Activated CD4-positive, alpha-beta T cell treated with anti-CD3 and anti-CD28 coated beads, Interleukin-2, amount 10 ng/mL, durations not matched to agents 7 days and 5 days (primary cell): ENCODE measurements at places on chromosomes 4 and X. TPM values are rescaled to one million over a fixed set of nuclear protein-coding genes. Genes with fewer than 3 reads are reported as not detected.

FGFBP1 gene
- total RNA-seq, result not detected

AMELX gene
- total RNA-seq, result not detected

EIF2S3 gene
- 199 TPM for total RNA-seq

CCSER1 gene
- not detected for total RNA-seq

RPS6KA6 gene
- total RNA-seq, result not detected

BBS7 gene
- 16.3 TPM for total RNA-seq

CYBB gene
- total RNA-seq, result not detected

PCDH11X gene
- not detected for total RNA-seq

RAI2 gene
- total RNA-seq, result not detected

PWWP3B gene
- not detected for total RNA-seq

TCEAL7 gene
- not detected for total RNA-seq

GPM6B gene
- total RNA-seq, result not detected

CXCL11 gene
- total RNA-seq, result not detected

ERCC6L gene
- 12.7 TPM for total RNA-seq

PCDH18 gene
- 0.06 TPM for total RNA-seq

PDGFC gene
- total RNA-seq, result not detected

ATOH1 gene
- total RNA-seq, result not detected

ZAR1 gene
- total RNA-seq, result not detected

COX7B gene
- total RNA-seq, result 298 TPM

SHROOM4 gene
- not detected for total RNA-seq

PGM2 gene
- total RNA-seq, result 40.4 TPM

HSFX3 gene
- not detected for total RNA-seq

MAGEE2 gene
- not detected for total RNA-seq

IQCM gene
- total RNA-seq, result not detected

DCLK2 gene
- not detected for total RNA-seq

IL1RAPL1 gene
- total RNA-seq, result not detected

G6PD gene
- 64.7 TPM for total RNA-seq

VEGFD gene
- total RNA-seq, result not detected

DDX53 gene
- not detected for total RNA-seq
